H7 (cell line): ENCODE measurements at places on chromosomes 6 and 20. TPM values are rescaled to one million over a fixed set of nuclear protein-coding genes. Genes with fewer than 3 reads are reported as not detected.

Gene SUMO4
- 0.48 and 0.87 TPM in 2 replicates for total RNA-seq

Gene POU3F2
- total RNA-seq, result 0.03 TPM in 1 of 2 replicates, not detected in the other

DNA sequence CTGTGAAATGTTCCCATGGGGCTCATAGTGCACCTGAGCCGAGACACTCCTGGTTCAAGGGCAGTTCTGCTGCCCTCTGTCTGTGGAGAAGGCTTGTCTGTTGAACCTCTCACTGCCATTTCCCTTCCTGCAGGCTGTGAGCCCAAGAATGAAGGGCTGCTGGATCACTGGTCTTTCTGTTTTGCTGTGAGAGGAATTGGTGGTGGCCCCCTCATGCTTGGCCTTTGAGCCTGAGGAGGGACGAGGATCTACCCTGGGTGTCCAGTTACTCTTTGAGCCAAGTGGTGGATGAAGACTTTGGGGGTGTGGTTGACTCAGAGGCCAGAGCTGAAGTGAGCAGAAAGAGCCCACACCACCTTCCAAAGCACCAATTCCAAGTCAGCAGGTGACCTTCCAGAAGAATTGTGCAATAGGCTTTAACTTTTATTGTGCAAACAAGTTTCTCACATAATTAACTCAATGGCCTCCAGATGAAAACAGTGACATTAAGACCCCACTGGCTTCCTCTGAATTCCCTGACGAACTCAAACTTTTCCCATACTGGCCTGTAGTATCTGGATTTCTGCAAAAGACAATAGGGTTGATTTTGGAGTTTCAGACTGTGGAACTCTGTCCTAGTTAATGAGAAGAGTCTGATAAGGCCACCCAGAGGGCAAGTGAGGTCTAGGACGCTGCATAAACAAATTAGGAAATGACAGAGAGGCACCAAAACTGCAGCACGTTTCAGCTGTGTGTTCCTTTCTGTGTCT, 101.5 kb downstream of the PHACTR3 start:
- no peak for DNase-seq

DNA sequence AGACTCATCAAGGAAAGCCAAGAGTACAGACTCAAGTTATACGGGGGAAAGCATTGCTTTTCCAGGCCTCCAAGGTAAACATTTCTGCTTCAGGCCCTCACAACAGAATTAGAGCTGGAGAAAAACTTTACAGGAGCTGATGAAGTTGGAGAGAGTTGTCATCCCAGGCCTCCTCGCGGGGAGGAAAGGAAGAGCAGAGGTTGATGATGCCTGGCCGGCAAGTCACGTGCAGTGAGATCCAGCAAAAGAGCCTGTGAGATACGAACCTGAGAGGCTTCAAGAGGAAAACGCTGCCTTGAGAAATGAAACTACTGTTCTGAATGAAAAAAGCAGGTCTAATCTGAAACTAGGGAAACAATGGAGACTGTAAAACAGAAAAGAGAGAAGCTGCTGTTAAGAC, 122.9 kb downstream of the FAM120B start:
- peak; percentile 80 for DNase-seq

GRCh38 chr6:122400121-122400450, 634 bp downstream of the HSF2 start:
- DNase-seq, result no peak
